Progenitor cell of endocrine pancreas (in vitro differentiated cells): ENCODE measurements at places on chromosomes 7 and 10. TPM values are rescaled to one million over a fixed set of nuclear protein-coding genes. Genes with fewer than 3 reads are reported as not detected.

DNA sequence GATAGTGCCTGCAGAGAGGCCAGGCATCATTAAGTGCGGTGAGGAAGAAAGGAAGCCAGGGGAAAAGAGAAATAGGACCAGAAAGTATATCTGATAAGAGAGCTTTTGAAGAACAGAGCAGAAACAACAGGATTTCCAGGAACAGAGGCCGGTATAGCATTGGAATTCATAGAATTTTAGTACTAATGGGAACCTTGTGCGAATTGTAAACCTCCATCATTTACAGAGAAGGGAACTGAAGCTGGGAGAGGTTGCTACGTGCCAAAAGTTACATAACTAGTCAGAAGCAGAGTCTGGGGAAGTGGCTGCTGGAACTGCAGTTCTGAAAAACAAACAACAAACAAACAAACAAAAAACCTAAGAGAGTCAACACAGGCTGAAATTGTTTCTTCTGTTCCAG is 5.4 kb upstream of the ZMYND11 start:
- H3K27me3 ChIP-seq: no peaks in the 10 kb centered on the region
- no peak for DNase-seq
- H3K36me3 ChIP-seq: peaks cover 1% of the 10 kb centered on the region
- no peak overlapping the region for H3K27ac ChIP-seq

PWWP2B gene
- total RNA-seq: 23.2 and 24.3 TPM in 2 replicates

GRCh38 chr10:76001019-76001418 is 569.6 kb downstream of the LRMDA start:
- no peak overlapping the region for H3K4me3 ChIP-seq
- H3K4me1 ChIP-seq: no peaks in the 10 kb centered on the region
- no peak overlapping the region for H3K27ac ChIP-seq
- H3K27me3 ChIP-seq: peaks cover 11% of the 10 kb centered on the region
- no peak for DNase-seq

FBXL13 gene
- 9.1 and 9.2 TPM in 2 replicates for total RNA-seq

- H3K27ac ChIP-seq: no peak overlapping the region
- no peaks in the 10 kb centered on the region for H3K27me3 ChIP-seq
- H3K4me1 ChIP-seq: peaks cover 30% of the 10 kb centered on the region
Measured at GRCh38 chr7:98283887-98284222, 2.4 kb downstream of the BRI3 start.

CYP3A5 gene
- 4.2 and 4.6 TPM in 2 replicates for total RNA-seq

- DNase-seq: no peak
- H3K27ac ChIP-seq: no peak overlapping the region
- peaks cover 3% of the 10 kb centered on the region for H3K4me1 ChIP-seq
- no peaks in the 10 kb centered on the region for H3K36me3 ChIP-seq
Measured at GRCh38 chr7:66043681-66044497, 31.7 kb upstream of the ASL start.

GRCh38 chr10:101576211-101576863 is 11.7 kb downstream of the POLL start:
- H3K27ac ChIP-seq: no peak overlapping the region
- H3K27me3 ChIP-seq: peaks cover 17% of the 10 kb centered on the region
- peaks cover 3% of the 10 kb centered on the region for H3K36me3 ChIP-seq
- DNase-seq: no peak
- H3K4me3 ChIP-seq: no peak overlapping the region

CALHM2 gene
- 0.58 and 0.69 TPM in 2 replicates for total RNA-seq

GRCh38 chr7:50314836-50315592 is 10.5 kb downstream of the IKZF1 start:
- no peak for DNase-seq
- no peaks in the 10 kb centered on the region for H3K4me1 ChIP-seq
- H3K27ac ChIP-seq: no peak overlapping the region
- H3K27me3 ChIP-seq: peaks cover 43% of the 10 kb centered on the region
- H3K36me3 ChIP-seq: no peaks in the 10 kb centered on the region
- H3K4me3 ChIP-seq: no peak overlapping the region

- no peak overlapping the region for H3K27ac ChIP-seq
- H3K27me3 ChIP-seq: peaks cover 14% of the 10 kb centered on the region
- H3K4me3 ChIP-seq: no peak overlapping the region
- H3K36me3 ChIP-seq: no peaks in the 10 kb centered on the region
- H3K4me1 ChIP-seq: no peaks in the 10 kb centered on the region
Measured at GRCh38 chr7:71731740-71732139, 599.8 kb downstream of the GALNT17 start.

- DNase-seq: no peak
- no peaks in the 10 kb centered on the region for H3K36me3 ChIP-seq
- H3K4me1 ChIP-seq: peaks cover 8% of the 10 kb centered on the region
- no peak overlapping the region for H3K4me3 ChIP-seq
Measured at GRCh38 chr10:123093489-123093888, 42.3 kb upstream of the HMX3 start.

GRCh38 chr10:123958241-123958640 is 66.6 kb upstream of the CPXM2 start:
- no peak overlapping the region for H3K4me3 ChIP-seq
- no peak for DNase-seq
- H3K27ac ChIP-seq: no peak overlapping the region
- H3K27me3 ChIP-seq: peaks cover 4% of the 10 kb centered on the region

PLPP4 gene
- total RNA-seq: not detected in 2 replicates
